Cortex of kidney (tissue), 1 donor: ENCODE measurements at places on chromosomes 1 and 21.

GRCh38 chr1:193753038-193753756 lies 566.8 kb upstream of the B3GALT2 start:
- no peak for DNase-seq

- no peak for DNase-seq
Observed at GRCh38 chr1:115822117-115822516, 18.8 kb downstream of the NHLH2 start.

- DNase-seq = no peak
Observed at GRCh38 chr1:63592536-63593302, 492 bp upstream of the PGM1 start.

GRCh38 chr21:41961282-41961701 lies 7.5 kb upstream of the C2CD2 start:
- DNase-seq = no peak

DNA sequence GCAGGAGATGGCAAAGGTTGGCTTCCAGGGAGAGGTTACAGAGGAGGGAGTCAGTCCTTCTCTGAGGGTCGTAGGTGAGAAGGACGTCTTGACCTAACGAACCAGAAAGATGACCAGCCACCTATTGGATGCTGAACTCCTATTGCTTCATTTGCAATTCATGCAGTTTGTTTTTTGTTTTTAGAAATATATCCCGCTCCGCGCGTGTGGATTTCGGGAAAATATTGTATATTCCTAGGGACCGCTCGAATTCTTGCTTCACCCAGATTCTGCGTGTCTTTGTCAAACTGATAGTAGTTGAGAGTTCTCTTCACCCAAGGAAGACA lies 564 bp downstream of the DISP1 start:
- DNase-seq = no peak

- no peak for DNase-seq
Observed at GRCh38 chr1:8109216-8109615, 83.1 kb upstream of the ERRFI1 start.

- no peak for DNase-seq
Observed at GRCh38 chr1:207202480-207202879, 98.4 kb downstream of the C4BPA start.

GRCh38 chr21:29347274-29347681 lies 48.6 kb downstream of the BACH1 start:
- DNase-seq = no peak

DNA sequence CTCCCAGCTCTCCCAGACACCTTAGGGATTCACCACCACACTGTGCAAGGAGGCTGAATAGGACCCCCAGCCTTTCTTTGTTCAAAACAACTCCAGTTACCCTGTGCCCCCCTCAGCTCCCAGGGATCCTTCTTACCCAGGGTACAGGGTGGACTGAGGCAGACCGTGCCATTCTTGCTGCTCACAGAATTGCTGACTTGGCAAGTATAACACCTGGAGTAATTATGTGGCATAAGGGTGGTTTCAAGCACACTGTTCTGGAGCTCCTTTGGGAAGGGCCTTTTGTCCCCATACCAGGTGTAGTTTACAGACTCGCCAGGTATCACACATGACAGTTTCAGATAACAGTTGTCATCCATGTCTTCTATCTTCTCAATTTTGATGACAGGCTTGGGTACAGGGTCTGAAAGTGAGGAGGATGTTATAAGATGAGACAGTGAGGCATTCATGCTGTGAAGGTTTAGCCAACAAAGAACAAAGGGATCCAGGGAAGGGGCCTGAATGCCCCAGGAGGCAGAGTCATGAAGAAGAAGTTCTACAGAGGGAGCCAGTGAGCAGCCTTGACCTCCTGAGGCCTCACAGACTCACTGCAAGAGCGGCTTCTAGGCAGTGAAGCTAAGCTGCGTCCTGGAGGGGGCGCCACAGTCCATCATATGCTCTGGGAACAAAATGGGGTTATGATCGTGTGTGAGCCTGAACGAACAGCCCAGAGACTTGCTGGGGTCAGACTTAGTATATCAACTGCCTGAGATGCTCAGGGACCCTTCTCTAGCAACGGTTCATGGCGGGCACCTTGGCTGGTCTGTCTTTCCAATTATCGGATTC lies 30.3 kb downstream of the CD48 start:
- DNase-seq = no peak

GRCh38 chr1:104648269-104648691 lies 898.6 kb downstream of the AMY1C start:
- no peak for DNase-seq

GRCh38 chr1:93710499-93711453 lies 29.1 kb upstream of the BCAR3 start:
- no peak for DNase-seq

- DNase-seq = no peak
Observed at GRCh38 chr1:200893411-200893901, 1.2 kb upstream of the INAVA start.

DNA sequence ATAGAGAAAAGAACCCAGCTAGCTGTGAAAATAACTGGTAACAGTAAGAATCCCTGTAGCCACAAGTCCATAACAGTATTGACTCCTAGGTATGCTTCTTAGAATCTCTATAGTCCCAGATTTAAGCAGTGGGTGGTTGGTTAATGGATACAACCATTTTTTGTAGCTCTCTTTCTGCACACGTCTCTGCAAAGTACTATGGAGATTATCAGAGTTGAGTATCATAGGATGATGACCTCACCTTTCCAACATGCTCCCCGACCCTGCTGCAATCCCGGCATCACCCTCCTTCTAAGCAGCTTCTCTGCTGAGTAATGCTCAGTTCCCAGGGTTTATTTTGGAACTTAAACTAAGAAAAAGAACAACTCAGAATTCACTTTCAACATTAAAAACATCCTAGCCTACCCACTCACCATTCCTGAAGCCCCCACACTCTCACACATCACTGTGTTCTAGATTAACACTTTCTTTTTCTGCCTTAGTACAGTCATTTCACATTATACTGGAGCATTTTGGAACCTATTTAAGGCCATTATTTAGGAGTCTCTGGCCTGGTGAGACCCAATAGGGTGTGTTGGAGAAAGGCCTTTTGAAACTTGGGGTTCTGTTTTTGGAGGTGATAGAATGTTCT lies 2.7 kb downstream of the MLLT11 start:
- no peak for DNase-seq

DNA sequence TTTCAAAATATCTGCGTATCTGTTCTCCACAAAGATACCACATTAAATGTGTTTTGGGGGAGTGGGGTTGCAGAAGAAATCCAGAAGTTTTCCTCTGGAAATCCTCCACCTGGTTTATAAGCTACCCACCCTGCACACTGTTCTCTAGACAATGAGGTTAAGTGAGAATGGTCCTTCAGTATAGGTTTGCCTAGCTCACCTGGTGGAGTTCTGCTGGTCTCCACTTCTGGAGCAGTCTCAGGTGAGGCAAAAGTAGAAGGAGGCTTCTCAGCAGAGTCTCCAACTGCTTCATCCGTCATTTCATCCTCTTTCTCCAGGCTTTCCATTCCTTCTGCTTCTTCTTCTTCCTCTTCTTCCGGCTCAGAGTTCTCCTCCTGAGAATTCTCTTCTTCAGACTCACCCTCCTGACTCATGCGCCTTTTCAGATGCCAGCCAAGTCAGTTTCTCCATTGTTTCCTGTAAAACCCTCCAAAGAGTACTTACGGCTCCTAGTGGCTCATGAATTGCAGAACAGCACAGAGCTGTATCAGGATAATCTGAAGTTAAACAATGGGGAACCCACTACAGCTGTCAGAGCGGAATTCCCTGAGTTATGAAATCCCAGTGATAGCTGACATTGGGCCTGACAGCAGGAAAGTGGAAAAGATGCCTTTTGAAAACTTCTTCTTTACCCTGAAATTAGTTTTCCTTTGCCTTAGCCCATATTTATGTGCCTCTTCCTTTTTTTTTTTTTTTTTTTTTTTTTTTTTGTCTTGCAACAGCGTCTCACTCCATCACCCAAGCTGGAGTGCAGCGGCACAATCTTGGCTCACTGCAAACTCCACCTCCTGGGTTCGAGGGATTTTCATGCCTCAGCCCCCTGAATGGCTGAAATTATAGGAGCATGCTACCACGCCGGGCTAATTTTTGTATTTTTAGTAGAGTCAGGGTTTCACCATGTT lies 38.5 kb downstream of the MSTO1 start:
- no peak for DNase-seq

DNA sequence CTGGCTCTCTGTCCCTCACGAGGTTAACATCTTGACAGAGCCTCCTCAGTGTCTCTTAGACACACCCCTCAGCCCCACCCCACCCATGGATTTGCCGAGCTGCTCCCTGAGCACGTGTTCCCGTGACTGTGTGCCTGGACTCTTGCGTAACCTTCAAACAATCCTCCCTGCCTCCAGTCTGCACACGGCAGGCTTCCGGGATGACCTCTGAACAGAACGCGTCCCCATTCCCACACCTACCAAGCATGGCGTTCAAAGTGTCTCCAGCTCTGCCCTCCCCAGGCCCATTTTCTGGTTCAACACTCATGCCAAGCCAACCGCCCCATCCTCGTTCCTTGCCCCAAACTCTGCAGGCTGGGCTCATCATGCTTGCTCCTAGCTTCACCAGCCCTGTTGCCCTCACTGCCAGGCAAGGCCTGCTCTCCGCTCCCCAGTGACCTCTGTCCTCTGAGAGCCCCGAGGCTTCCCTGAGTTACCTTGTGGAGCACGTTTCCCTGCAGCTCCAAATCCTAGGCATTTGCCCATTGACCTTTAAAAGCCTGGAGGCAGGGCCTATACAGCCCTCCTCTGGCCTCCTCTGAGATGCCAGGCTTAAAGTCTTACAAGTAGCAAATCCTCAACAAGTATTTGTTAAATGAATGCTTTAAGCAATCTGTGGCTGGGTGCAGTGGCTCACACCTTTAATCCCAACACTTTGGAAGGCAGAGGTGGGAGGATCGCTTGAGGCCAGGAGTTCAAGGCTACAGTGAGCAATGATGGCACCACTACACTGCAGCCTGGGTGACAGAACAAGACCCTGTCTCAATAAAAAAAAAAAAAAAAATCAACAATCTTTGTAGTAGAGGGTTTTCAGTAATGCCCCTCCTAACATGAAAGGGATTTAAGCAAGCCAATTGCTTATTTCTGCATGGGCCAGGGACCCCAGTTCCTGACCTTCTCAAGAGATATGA lies 5.0 kb downstream of the AGT start:
- no peak for DNase-seq

- DNase-seq = no peak
Observed at GRCh38 chr1:82700476-82700875, 899.7 kb downstream of the ADGRL2 start.

DNA sequence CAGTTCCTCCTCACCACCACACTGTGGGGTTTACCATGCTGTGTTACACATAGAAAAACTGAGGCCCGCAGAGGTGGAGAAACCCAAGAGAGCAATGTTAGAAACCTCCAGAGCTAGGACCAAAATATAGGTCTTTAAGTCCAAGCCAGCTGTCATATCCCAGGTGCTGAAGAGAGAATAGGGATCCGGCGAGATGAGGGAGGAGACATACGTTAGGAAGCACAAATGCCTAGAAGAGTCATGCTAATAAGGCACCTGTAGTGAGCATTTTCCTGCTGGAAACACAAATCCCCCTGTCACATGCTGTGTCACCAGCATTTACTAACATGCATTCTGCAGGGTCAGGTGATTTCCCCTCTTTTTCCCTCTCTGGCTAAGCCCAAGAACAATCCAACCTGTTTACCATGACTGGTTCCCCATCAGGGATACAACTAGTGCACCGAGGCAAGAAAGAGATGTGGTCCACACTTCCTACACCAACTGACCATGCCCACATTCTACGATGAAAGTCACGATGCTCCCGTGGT lies 168.6 kb upstream of the CAMK1G start:
- no peak for DNase-seq

DNA sequence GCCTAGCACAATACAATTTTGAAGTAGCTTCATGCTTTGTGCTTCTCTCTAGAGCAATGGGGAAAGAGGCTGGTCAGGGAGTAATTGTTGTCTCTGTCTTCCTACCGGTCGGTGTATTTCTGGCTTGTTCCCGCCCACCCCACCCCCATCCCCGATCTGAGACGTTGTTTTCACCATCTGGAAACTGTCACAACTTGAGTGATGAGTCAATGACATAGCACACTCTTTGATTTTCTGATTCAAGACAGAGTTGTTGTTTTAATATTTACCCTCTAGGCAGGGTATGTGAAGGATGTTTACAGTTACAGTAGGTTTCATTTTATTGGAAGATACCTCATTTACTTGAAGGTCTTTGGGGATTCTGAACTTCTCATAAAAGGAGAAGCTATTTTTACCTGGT lies 7.0 kb downstream of the IL12RB2 start:
- no peak for DNase-seq

DNA sequence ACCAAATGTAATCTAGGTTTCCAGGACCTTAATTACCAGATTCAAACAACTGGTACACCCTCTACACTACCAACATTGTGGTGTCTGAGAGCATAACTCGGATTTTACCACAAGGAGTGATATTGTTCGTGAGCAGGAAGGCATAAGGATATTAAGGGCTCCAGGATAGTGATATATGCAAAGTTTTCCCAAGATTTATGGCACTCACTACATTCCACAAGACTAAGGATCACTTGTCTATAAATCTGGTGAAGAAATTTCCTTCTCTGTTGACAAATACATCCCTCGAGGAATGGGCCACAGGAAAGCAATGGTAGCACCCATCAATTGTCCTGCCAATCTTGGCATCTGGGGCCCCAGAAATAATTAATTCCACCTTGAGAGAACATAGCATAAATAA lies 43.1 kb upstream of the PLD5 start:
- DNase-seq = no peak
